ENCODE measurements at places on chromosomes 7 and 10. TPM values are rescaled to one million over a fixed set of nuclear protein-coding genes. Genes with fewer than 3 reads are reported as not detected.

The PVRIG gene
- 4.0 TPM for polyA plus RNA-seq

DNA sequence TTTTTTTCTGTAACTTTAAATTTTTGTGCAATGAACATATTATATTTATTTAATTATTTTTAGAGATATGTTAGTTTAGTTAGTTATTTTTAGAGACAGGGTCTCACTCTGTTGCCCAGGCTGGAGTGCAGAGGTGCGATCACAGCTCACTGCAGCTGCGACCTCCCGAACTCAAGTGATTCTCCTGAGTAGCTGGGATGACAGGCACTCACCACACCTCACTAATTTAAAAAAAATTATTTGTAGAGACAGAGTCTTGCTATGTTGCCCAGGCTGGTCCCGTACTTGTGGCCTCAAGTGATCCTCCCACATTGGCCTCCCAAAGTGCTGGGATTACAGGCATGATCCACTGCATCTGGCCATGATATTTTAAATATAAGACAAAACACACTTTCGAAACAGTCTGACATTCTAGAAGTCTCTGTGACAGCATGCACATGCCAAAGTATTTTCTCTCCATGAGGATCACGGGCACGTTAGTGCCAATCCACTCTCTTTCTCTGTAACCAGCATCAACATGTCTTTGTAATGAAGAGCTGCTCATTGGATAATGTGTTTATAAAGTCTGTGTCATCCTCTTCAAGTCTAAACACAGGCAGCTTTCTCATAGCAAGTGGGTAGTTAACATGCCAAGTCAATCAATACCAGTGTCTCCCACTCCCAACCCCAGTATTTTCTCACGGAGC, 137.4 kb downstream of the GLI3 start:
- DNase-seq = no peak

The CYP17A1 gene
- 0.33 TPM for polyA plus RNA-seq

The EN2 gene
- polyA plus RNA-seq = not detected
